ENCODE measurements at places on chromosomes 13 and 19. TPM values are rescaled to one million over a fixed set of nuclear protein-coding genes. Genes with fewer than 3 reads are reported as not detected.

The C19orf18 gene
- total RNA-seq = 0.25 TPM

The SIGLEC9 gene
- not detected for total RNA-seq

The CYP4F22 gene
- not detected for total RNA-seq

The PSG11 gene
- not detected for total RNA-seq

The SNAPC2 gene
- total RNA-seq = 8.4 TPM

The ATXN8OS gene
- not detected for total RNA-seq
